SIG-M5 (cell line): ENCODE measurements at places on chromosomes 3 and 15.

GRCh38 chr3:101823525-101823924 lies 25.8 kb upstream of the NFKBIZ start:
- no peak for DNase-seq

GRCh38 chr3:134294302-134295280 lies 43.9 kb upstream of the RYK start:
- DNase-seq = no peak

DNA sequence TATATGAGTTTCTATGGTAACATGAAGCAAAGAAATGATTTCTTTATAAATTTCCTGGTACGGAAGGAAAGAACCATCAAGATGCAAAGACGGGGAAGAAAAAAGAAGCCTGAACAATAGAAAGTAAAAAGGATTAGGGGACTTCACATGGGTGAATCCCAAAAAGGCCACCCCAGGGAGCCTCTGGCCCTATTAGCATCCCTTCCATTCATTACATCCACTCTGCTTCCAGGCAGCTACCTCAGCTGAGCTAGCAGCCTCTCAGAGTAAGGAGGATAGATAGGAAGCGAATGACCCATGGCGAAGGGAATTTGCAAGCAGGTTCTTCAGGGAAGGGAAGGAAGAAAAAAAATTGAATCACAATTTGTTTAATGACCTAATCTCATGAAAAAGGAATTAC lies 81.6 kb downstream of the GABRB3 start:
- DNase-seq = no peak

- no peak for DNase-seq
Measured at GRCh38 chr15:35477312-35478262, 68.4 kb downstream of the DPH6 start.

- DNase-seq = no peak
Measured at GRCh38 chr15:98909968-98910885, 97.4 kb downstream of the PGPEP1L start.

GRCh38 chr3:88985491-88985890 lies 121.9 kb upstream of the EPHA3 start:
- DNase-seq = no peak

DNA sequence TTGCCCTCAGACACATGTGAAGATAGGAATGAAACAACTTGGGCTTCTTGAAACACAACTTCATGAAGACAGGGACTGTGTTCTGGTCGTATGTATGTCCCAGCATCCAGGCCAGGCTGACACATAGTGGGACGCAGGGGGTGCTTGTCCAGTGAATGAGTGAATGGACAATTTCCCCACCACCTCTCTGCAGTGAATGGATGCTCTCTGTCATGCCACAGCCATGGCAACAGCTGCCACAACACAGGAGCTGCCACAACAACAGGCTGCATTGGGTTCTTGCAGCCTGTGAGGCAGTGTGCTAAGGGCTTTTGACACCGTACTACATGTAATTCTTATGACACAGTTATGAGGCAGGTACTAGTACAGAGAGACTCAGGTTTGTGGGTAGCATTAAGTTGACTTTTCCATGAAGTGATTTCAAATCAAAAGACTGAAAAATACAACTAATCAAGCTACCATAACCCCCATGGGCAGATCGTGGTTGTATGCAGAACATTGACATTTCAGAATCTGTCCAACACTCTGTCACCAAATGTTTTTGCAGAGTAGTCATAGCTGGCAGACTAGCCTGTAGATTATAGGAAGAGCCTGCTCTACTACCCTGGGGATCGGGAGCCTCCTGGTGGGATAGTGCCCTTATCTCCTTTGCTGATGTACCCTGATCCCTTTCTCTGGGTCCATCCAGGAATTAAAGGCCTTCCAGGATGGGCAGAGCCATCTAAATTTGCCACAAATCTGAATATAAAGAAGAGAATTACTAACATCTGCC lies 40.8 kb downstream of the CLSTN2 start:
- no peak for DNase-seq

- DNase-seq = no peak
Measured at GRCh38 chr15:55270291-55270690, 19.3 kb downstream of the RAB27A start.

DNA sequence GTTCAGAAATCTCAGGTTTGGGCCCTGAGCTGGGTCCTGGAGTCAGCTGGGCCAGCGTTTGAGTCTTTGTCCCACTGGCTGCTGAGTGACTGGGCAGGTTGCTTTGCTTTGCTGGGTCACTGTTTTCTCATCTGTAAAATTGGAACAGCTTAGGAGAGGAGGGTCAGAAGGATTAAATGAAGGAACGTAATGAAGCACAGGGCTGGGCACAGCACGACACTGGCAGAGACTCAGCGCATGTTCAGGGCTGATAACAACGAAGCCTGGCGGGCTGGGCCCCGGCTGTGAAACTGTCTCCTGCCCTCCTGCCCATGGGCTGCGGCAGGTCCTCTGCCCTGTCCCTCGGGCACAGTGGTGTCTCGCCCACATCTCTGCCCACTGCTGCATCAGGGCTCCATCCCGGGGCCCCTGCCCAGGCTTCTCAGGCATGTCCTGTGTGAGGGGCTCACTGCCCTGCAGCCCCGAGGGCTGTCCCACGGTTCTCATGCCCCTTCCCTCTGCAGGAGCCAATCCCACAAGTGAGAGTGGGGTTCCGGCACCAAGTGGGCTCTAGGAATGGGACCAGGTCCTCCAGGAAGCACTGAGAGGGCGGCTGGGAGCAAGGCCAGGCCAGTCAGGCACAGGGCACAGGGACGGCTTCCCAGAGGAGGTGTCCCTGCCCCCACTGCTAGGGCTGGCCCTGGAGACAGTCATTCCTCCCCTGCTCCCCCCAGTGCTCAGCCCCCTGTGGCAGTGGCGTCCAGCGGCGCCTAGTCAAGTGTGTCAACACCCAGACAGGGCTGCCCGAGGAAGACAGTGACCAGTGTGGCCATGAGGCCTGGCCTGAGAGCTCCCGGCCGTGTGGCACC lies 88.0 kb downstream of the TBC1D2B start:
- DNase-seq = no peak

DNA sequence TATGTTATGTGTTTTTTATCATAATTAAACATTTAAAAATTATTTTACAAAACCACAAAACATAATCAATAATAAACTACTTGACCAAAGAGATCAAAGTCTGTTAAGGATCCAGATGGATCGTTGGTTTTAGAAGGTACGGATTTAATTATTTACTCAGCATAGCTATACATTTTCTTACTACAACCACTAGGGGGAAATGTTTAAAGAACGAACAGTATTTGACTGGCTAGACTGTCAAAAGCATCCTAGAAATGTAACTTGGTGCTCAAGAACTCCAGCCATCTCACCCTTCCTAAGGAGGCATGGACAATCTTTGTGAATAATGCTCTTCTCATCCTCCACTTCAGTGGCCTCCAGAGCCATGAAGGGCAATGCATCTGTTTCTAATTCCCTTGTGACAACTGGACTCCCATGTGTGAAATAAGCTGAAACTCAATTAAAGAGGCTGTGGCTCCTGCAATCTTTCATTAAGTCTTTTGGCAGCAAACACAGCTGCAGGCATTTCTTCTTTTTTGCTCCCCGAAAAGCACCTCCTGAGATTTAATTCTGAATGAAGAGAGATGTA lies 94.7 kb upstream of the TUSC7 start:
- no peak for DNase-seq

DNA sequence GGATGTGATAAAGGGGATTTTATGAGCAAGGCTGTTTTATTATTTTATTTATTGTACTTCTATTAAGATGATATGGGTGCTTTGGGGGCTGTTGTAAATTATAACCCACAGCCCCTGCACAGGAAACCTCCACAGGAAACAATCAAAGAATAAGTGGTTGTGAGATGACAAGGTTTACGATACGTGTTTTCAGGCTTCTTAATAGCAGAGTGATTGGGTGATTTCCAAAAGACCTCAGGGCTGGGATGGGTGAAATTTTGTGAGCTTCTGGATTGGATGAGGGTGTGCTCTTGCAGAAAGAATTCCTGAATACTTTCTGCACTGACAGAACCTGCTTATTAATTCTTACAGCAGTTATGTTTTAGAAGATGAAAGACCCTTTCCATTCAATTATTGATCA lies 21.4 kb downstream of the CHL1 start:
- no peak for DNase-seq

DNA sequence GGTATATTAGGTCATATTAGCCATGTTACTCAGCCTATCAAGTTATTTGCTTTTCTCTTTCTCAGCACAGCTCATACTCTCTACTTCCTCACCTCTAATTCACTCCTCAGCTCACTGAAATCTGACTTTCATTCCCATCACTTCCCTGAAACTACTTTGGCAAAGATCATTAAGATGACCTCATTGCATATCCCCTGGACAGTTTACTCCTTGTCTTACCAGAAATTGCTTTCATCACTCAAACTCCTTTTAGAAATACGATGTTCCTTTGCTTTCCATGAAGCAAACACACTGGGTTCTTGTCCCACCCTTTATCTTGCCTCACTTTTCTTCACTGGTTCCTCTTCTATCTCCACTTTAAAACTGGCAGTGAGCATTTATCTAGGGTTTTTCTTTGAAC lies 354.4 kb downstream of the TUSC7 start:
- no peak for DNase-seq

- DNase-seq = no peak
Measured at GRCh38 chr3:138019281-138020069, 9.5 kb downstream of the CLDN18 start.

GRCh38 chr3:179063945-179064560 lies 7.6 kb downstream of the ZMAT3 start:
- no peak for DNase-seq

DNA sequence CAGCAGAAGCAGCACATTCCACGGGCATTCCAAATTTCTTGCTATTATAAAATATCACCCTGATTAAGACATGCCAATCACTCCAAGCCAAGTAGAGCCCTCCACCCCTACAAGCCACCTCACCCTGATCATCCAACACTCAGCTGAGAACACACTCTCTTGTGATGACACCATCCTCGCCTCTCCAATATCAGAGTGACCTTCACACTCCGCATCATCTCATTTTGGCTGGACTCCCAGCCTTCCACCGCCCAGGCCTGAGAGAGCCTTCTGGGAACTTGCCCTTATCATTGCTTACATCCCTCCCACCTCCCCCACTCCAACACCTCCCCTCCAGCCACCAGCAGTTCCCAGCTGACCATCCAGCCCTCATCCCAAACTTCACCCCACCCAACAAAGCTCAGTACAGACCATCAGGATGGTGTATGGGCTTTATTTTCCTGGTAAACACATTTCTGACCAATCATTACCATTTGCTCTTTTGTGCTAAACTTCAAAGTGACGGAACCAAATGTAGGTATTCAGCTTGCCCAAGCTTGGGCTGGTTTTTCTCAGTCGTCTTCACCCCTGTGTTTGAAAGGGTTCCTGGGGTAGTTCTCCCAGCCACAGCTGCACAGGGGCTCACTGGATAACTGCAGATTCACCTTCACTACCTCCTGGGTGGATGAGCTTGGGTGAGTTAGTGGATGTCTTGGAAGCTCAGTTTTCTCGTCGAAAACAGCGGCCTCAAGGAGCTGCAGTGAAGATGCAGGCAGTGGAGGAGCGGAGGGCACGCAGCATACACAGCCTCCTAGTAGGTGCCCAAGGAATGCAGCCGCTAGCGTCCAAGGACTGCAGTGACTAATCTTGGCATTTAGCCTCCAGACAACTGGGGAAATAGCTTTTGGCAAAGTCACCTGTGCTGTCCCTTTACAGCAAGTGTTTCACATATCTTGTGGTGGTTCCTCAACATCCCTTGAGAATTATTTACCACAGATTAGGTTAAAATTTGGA lies 115.1 kb downstream of the LIPC start:
- DNase-seq = no peak

GRCh38 chr3:19881036-19881435 lies 53.0 kb downstream of the EFHB start:
- DNase-seq = no peak

DNA sequence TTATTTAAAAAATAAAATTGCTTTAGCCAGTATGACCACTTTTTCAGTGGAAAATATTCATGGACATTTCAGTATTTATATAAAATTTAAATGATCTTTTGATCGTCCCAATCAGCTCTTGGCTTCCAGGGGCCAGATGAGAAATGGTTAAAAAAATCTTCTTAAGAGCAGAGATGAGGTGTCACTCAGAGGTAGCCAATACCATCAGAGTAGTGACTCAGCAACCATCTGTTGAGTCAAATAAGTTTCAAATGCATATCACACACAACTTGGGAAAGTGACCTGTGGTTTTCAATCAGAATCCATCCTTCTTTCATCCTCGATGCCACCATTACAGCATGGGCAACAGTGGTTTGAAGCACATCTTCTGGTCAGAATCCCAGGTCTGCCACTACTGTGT lies 958.8 kb upstream of the NR2F2 start:
- DNase-seq = no peak

DNA sequence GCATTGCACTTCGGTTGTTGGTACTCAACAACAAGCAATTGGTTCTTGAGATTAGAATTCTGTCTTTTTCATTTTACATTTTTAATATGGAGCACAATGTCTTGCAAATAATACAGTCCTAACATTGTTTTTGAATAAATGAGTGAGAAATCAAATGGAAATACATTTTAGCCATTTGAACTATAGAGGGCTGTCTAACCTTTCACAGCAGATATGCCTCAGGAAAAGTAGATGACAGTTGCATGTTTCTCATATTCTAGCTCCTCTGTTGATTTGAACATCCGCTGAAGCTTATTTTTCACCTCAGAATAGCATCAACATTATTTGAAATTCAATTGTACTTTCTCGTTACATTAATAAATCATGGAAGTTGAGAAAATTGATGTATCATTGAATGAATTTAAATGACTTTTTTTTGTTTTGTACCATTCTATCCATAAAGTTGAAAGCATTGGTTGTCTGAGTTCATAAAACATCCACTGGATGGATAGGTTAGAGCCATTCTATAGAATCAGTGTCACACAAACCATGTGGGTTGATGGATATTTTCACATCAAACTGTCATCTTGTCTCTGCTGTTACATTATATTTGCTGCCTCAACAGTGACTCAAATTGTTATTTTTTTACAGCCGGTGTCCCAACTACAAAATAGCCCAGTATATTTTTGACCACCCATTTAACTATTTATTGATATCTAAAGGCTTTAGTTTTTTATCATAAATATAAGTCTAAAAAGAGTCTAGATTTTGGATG lies 928.3 kb downstream of the NSUN3 start:
- DNase-seq = no peak

DNA sequence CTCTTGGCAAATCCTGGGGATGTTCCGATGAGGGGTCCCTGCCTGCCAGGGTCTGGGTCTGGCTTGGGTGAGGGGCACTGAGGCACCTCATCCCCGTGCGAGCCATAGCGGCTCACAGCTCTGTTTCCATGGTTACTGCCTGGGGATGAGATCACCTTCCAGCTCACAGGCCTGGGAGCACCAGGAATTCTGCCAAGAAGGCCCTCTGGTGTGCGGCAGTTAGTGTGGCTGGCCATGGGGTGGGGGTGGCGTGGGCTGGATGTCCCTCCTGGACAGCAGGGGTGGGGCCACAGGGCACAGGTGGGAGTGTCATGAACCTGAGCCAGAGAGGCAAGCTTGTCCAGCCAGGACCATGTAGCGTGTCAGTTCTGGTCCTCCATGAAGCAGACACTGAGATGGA lies 22.1 kb upstream of the PRR23E start:
- no peak for DNase-seq

DNA sequence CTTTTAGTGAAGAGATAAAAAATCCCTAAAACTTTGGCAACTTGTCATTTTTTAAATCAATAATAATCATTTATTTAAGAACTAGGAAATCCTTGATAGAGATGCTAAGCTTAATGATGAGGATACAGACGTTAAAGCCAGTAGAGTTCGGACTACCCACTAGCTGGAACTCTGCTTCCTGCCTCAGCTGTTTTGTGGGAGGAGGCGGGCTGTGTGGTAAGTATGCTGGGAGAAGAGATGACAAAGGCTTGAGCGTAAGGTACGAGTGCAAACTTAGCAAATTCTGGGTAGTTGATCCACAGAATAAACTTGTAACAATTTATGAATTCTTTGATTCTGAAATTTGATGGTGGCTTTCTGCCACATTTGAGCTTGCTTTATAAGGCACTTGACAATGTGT lies 111.2 kb upstream of the NANOGP8 start:
- no peak for DNase-seq
